ENCODE measurements at places on chromosomes 1 and 21.
A peak's percentile ranks its signal among the peaks of the same experiment; 100 is the strongest.

DNA sequence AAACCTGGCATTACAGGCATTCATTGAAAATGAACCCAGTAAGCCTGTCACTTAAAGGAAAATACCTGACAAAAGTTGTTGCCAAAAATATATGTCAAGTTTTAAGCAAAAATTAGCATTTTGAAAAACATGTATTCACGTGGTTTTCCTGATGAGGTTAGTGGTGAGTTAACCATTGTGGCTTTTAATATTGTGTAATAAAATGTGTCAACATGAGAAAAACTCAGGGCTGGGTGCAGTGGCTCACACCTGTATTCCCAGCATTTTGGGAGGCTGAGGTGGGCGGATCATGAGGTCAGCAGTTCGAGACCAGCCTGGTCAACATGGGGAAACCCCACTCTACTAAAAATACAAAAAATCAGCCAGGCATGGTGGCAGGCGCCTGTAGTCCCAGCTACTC is 731.4 kb downstream of the KCNT2 start:
- no peak for DNase-seq

DNA sequence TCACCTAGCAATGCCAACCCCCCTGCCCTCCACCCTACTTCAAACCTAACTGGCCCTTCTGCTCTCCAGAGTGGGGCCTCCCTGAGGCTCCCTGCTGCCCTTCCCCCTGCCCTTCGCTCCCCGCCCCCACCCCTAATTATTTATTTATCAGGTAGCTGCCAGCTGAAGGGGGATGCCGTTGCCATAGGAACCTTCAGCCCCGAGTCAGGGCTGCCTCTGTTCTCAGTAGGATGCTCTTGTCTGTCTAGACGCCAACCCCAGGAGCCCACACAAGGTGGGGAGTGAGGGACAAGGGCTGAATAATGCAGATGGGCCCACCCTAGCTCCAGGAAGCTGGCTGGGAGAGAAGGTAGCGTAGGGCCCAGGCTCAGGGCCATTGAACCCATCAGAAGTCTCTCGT is 41.1 kb downstream of the NKAIN1 start:
- DNase-seq: no peak

DNA sequence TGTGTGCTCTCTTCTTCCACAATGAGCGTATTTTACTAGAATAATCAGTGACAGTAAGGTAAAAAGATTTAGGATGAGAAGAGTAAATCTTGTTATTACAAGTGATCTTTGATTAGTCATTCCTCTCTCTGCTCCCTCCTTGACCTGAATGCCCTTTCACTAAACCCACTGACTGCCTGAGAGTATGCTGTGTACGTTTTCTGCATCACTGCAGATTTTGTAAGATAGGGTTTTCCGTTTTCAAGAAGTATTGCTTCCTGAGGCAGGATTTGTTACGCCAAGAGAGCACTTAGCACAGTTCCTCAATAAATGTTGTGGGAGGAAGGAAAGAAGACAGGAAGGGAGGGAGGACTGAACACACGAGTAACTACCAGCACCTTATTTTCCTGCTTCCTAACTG is 7.7 kb upstream of the LAMB3 start:
- DNase-seq: no peak

DNA sequence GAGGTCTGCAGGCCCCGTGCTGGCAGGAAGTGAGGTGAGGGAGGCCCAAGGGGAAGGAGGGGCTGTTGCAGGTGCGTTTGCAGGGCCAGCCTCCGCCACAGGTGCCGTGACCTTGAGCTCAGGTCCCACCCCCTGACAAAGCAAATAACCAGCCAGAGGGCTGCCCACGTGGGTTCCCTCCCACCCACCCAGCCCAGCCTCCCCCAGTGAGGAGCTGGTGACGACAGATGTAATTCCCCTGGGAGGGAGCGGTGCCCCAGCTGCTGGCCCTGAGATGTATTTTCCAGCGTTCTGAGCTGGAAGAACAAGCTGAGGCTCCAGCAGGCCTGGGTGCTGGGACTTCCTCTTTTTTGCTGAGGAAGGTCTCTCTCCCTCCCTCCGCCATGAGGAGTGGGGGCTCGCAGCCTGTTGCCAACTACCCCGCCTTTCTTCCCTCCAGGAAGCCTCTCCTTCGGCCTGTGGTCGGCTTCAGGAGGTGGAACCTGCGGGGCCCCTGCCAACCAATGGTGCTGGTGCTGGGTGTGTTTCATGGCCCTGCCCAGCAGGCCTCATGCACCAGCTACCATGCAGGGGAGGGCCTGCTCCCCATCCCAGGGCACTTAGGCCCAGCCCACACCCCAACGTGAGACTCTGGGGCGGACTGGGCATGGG is 153.2 kb downstream of the PRDM16 start:
- DNase-seq: peak; percentile 89

- no peak for DNase-seq
Observed at GRCh38 chr1:29900712-29901111, 664.4 kb downstream of the PTPRU start.

GRCh38 chr1:236425031-236425663 is 31.1 kb downstream of the EDARADD start:
- DNase-seq: no peak

- DNase-seq: no peak
Observed at GRCh38 chr1:40948741-40949443, 30.6 kb upstream of the CTPS1 start.

GRCh38 chr1:118302145-118302544 is 117.1 kb upstream of the SPAG17 start:
- no peak for DNase-seq

- DNase-seq: peak; percentile 31
Observed at GRCh38 chr1:167936930-167937708, at the start of gene MPC2. Gene MPC2, minus strand, starts transcription at chr1:167937072. Its CDS starts 1,231 bp downstream, at chr1:167935841.

DNA sequence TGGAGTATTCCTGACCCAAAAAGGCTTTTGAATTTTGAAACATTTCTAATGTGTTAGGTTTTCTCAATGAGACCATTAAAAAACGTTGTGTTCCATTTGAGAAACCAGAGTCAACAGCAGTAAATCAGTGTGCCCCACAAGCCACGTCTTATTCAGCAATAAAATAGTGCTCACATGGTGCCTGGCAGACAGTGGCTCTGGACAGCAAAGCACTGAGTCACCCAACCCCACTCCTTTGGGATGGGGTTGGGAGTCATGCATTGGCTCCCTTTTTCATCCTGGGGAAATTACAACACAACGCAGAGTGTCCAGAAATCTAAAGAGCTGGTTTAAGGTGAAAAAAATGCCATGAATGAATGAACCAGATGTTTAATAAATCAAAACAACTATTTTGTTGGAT is 46.5 kb downstream of the KCNJ15 start:
- DNase-seq: no peak
